Omental fat pad (tissue), 4 donors: ENCODE measurements at places on chromosomes 4 and X. TPM values are rescaled to one million over a fixed set of nuclear protein-coding genes. Genes with fewer than 3 reads are reported as not detected.

DNA sequence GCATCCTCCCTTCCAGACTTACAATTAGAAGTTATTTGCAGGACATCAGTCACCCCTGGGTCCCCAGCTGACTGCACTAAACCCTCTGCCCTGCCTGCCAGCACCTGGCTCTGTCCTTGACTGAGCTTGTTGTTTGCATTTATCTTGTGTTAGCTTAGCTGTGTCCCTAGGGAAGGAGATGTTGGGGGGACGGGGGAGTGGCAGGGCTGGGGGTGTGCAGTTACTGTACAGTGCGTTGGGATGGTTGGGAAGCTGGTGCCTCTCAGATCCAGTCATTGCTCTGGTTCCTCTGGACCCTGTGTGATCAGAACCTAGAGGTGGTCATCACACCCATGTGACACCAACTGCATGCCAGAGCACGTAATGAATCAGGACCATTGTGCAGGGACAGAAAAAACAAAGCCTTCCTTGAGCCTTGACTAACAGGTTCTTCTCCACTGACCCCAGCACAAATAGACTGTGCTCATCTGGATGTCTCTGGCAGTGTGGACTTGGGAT is 32.7 kb upstream of the PROM1 start:
- no peak for DNase-seq

DNA sequence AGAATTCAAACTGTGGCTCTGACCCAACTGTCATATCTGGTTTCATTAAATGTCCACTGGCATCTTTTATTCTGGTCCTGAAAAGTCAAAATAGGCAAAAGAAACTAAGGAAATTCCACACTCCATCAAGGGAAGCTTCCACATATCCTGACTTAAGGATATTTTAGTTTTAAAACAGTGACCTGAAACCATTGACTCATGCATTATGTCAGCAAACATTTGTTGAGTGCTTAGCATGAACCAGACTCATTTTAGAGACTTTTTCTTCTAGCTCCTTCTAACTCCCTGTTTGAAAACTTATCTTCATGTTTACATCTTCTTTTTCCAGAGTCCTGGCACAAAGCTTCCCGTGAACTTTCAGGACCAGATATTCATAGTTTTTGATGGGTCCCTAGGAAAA is 6.9 kb upstream of the CXCL1 start:
- DNase-seq, result no peak

- no peak for DNase-seq
Measured at GRCh38 chr4:75484190-75484589, 30.0 kb downstream of the RCHY1 start.

DNA sequence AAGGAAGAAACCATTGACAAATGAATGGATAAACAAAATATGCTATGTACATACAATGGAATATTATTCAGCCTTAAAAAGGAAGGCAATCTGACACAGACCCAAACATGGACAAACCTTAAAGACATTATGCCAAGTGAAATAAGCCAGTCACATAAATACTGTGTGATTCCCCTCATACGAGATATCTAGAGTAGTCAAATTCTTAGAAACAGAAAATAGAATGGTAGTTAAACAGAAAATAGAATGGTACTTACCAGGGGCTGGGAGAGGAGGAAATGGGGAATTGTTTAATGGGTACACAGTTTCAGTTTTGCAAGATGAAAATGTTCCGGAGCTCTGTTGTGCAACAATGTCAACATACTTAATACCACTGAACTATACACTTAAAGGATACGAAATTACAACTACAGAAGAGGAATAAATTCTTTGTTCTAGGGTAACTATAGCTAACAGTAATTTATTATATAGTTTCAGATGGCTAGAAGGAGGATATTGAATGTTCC is 47.8 kb upstream of the DUSP21 start:
- no peak for DNase-seq

DNA sequence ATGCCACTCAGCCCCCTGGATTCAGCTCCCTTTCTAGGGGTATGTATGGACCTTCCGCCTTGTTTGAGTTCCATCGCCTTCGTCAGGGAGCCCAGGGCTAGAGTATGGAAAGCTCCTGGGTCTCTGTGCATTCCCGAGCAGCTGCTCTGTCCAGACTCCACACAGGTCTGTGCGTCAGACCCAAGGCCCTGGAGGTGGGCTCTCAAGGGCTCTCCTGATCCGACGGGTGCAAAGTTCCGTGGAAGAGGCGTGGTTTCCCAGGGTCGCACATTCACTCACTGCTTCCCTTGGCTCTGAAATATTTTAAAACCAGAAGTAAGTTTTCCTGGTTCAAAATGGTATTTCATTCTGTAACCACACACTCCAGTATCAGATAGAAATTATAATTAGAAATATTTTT is 863.2 kb downstream of the TRIML1 start:
- DNase-seq, result no peak

The KLKB1 gene
- 0.50 TPM for total RNA-seq
